NCI-H526 (cell line): ENCODE measurements at places on chromosomes 4 and X.

DNA sequence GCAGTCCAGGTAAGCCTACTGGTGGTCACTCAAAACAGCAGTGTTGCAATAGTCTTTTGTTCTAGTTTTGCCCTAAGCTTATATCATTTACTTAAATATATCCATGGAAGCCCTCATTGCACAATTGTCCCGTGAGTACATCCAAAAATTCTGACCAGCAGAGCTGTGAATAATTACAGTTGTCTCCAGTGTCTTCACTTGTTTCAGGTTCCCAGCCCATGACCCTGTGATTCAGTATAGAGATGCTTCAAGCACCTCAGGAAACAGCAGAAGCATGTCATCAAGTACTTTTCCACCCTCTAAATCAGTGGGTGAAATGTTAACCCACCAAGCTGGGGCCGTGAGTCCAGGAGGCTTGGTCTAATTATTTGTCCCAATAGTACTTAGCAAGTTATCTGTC, 214.9 kb upstream of the RPS6KA3 start:
- DNase-seq: no peak

GRCh38 chr4:154478128-154478527, 13.5 kb downstream of the DCHS2 start:
- DNase-seq: no peak

GRCh38 chrX:116172976-116173375, 2.4 kb downstream of the AGTR2 start:
- DNase-seq: no peak

GRCh38 chrX:52983321-52984000, 25.1 kb upstream of the FAM156A start:
- no peak for DNase-seq

DNA sequence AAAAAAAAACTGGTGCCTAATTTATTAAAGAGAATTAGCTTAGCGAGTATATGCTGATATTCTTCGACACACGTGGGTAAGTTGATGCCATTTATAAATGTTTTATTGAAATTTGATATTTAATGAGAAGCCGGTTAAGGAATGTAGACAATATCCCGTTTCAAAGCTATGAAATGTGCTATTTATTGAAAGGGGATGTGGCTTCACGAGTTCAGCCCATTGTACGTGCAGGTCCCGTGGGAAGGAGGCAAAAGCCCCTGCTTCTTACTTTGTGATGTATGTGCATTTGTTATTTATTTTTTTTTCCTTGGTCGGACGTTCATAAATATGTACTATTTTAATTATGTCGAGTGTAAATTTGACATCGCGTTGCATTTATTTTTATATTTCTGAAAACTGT, 20.2 kb downstream of the SHOX start:
- no peak for DNase-seq

- no peak for DNase-seq
Observed at GRCh38 chr4:635851-636627, 10.7 kb downstream of the PDE6B start.

DNA sequence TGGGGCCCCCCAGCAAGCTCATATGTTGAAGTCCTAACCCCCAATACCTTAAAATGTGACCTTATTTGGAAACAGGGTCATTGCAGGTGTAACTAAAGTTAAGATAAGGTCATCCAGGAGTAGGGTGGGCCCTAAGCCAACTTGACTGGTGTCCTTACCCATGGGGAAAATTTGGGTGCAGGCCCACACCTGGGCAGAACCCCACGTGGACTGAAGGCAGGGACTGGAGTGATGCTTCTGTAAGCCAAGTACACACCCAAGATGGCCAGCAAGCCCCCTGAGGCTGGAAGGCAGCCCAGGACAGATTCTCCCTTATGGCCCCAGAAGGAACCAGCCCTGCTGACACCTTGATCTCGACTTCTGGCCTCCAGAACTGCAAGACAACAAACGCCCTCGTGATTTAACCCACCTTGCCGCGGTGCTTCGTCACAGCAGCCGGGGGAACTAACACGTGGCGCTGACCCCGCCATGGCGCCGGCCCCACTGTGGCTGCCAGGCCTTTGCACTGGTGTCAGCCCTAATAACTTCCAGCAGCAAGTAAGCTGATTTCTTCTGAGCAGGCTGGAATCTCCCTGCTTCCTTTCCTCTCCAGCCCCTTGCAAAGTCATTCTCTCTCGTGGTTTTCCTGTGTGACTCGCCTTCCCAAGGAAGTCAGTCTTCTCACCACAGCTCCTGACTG, 23.2 kb upstream of the MXD4 start:
- DNase-seq: no peak

- no peak for DNase-seq
Observed at GRCh38 chr4:174036576-174036975, 246.9 kb downstream of the FBXO8 start.

DNA sequence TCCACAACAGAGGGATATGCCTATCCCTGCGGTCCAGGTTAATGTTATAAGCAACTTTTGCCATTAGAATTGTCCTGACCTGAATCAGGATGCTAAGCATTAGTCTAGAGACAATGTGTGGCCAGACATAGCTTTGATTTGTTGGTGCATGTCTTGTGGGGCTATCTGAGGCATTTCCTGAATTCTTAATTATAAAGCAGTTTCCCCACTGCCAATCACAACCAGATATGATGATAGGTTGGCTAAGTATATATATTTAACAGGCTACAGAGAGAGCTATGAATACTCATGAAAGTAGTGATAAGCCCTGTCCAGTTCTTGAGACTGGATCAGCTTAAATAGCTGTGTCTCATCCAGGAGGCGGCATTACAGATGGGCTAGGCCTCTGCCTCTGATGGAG, 37.8 kb upstream of the ZNF81 start:
- DNase-seq: no peak

DNA sequence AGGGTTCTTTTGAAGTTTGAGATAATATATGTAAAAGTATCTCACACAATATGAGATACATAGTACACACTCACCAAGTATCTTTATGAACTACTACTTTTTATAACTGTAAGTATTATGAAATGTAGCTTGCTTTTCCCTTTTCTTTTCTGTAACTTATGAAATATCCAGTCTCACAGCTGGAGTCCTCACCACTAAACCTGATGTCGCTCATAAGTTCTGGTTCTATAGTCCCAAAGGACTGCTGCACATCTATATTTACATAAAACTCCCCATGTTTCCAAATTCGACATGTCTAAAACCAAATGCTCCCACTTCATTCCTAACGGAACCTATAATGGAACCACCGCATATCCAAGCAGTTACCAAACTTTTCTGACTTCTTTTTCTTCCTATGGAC, 186.5 kb upstream of the SLC7A11 start:
- DNase-seq: no peak

GRCh38 chrX:37599729-37600128, 28.3 kb downstream of the LANCL3 start:
- DNase-seq: peak; percentile 37

DNA sequence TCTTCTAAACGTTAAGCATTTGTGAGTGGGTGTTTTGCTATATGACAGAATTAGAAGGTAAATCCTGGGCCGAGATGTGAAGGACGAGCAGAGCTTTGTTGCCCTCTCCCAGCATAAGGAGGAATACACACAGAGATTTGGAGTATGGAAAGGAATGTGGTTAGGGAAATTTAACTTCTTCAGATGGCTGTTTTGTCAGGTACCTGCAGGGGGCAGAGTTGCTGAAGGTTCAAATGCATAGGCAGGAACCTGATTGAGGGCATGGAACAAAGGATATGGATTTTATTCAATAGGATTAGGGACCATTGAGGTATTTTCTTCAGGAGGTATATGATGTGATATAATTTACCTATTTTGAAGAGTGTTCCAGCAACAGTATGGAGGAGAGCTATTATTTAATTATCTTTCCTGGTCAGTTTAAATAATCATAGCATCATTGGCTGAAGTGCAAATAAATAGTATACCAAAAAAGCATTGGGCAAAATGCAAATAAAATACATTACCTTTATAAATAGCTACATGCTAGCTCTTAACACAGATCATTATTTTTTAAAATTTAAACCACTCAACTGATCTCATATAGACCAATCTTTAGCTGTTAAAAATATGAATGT, 143.6 kb downstream of the SLIT2 start:
- peak; percentile 58 for DNase-seq

DNA sequence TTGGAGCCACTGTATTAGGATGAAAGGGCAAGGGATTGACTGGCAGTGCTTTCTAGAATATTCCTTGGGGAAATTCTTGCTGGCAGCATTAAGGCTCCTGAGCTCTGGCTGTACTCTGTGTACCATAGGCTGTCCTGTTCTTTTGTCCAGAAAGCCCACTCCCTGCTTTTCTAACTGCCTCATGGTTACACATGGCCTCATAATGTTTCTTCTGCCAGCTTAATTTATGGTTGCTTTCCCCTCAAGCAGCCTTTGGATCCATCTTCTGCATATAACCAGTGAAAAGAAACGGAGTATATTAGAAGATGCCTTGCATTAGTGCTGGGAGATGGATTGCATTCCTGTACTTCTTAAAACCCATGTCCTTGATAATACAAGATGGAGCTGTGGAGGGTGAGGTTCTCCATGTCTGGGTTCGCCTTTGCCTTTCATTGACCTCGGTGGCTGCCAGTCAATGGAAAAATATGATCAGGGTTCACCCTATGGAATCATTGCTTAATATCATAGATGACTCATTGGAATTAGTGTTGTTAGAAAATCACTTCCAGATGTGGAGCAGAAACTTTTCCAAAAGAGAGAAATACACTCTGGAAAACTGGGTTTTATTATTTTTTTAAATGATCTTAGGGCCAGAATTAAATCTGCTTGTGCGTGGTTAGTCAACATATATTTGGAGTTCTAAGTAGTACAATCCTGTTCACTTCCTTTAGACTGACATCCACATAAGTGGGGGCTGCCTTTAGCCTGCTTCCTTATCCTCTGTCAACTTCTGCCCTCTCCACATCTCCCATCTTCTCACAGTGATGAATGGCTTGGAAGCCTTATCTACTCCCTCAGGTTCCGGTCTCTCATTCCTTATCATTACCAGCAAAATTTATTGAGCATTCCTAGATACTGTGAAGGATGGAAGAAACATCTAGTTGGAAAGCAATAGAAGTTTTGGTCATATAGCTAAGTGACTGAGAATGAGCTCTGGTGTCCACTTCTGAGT, 24.9 kb downstream of the DOCK11 start:
- no peak for DNase-seq

DNA sequence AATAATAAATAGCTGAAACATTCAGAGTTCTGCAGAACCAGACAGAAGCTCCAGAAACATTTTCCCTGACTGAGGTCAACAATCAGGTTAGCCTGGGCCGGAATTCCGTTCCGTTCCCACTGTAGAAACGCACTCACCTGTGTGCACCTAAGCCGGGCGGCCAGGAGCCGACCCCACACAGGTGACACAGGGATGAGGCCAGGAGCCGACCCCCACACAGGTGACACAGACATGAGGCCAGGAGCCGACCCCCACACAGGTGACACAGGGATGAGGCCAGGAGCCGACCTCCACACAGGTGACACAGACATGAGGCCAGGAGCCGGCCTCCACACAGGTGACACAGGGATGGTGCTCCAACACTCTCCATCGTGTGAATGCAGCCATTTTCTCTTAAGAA, 21.9 kb downstream of the FAT1 start:
- no peak for DNase-seq

- no peak for DNase-seq
Observed at GRCh38 chr4:182394181-182394580, 151.0 kb downstream of the TENM3 start.
